ENCODE measurements at places on chromosomes 6 and 20.

DNA sequence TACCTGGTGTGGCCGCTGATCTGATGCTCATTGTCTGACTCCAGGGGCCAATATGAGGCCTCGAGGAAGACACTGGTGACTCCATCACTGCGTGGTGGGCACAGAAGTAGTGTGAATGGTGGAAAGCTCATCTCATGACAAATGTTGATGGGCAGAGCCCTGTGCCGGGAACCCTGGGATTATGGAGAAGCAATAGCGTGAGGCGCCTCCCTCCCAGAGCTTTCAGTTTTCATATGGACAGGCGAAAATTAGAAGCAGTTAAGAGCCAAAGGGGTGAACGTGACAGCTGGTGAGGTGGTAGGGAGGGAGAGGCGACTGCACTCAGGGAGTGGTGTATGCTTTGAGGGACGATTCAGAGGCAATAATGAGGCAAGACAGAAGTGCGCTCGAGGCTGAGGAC is 39.3 kb upstream of the TTPAL start:
- no peak for DNase-seq

DNA sequence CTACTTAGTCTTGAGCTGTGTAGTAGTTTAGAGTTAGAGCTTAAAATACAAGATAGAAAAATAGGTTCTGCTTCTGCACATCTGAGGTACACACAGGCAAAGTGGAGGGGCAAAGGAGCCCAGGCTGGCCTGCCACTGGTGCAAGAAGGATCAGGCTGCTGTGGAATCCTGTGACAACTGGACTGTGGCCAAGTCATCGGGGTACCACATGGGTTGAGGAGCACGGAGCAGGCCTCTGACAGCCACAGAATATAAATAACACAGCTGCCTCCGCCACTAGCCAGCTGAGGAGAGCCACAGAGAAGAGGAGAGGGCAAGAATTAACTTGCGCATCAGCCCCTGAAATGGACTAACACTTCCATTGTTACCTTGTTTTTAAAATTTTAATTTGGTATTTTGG is 206.0 kb upstream of the MARCKS start:
- DNase-seq = no peak

- peak; percentile 2 for DNase-seq
These were observed 234.5 kb downstream of the TFAP2A start for GRCh38 chr6:10180138-10181074.

- DNase-seq = peak; percentile 93
These were observed at the start of the genes POLH and XPO5 for GRCh38 chr6:43575772-43576551. TSS of gene POLH (plus strand) at chr6:43576185. CDS start at chr6:43582320, 6,135 bp downstream. TSS of gene XPO5 (minus strand) at chr6:43576038. CDS start at chr6:43575864, 174 bp downstream.

GRCh38 chr6:96844530-96844929 is 7.3 kb upstream of the GPR63 start:
- DNase-seq = no peak

DNA sequence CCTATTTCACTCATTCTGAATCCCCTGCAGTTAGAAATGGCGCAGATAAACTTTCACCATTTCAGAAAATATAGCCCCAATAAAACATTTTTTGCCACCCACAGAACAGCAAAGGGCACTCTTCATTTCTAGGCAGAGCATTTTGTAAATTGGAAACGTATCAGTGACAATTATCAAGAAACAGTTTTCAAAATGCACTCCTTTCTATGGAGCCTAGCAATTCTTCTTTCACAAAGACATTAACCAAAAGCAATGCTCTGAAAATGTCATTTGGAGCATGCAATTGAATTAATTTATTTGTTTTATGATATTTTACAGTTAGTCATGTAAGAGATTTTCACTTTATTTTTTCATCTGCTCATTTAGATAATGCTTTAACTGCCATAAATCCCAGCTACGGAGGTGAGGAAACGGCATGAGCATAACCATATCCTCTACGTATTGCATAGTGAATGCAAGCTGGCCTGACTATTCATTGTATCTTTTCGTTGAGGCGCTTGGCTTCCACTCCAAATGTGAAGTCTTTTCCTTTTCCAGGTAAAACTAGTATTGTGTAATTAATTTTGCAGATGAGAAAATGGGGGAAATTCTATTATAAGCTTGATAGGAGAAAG is 813.4 kb downstream of the C6orf118 start:
- DNase-seq = no peak

- no peak for DNase-seq
These were observed 150.8 kb downstream of the EDN1 start for GRCh38 chr6:12440981-12441380.

GRCh38 chr6:102742754-102743356 is 1349.3 kb downstream of the GRIK2 start:
- DNase-seq = no peak

- DNase-seq = no peak
These were observed 1.9 kb downstream of the DHX16 start for GRCh38 chr6:30670760-30671527.

DNA sequence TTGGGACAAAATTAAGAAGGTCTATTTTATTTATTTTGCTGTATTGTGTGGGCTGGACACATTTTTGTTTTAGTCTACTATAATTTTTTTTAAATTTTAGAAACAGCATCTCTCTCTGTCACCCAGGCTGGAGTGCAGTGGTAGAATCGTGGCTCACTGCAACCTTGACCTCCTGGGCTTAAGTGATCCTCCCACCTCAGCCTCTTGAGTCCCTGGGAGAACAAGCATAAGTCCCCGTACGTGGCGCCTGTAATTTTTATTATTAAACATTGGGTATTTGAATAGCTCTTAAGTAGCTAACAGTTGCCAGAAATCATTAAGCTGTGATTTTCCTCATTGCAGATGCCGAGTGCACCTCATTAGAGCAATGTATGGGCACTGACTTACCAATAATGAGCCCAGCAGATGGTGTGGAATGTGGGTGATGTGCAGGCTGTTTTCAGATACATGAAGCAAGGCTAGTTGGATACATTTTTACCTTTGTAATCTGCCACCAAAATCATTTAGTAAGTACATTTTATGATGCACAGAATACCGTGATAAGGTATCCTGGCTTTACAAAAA is 10.3 kb upstream of the MAS1 start:
- peak; percentile 61 for DNase-seq

GRCh38 chr6:143718472-143718871 is 40.7 kb downstream of the PHACTR2 start:
- no peak for DNase-seq

- DNase-seq = no peak
These were observed 86.9 kb downstream of the PXDC1 start for GRCh38 chr6:3664625-3665041.

- DNase-seq = no peak
These were observed 43.9 kb downstream of the PLCB1 start for GRCh38 chr20:8175741-8176675.
